CD4-positive, alpha-beta T cell treated with Interleukin-2 at 100 ng/mL for 4 hours (primary cell): ENCODE measurements at places on chromosomes 13 and 19.

- no peak for DNase-seq
These were observed 122.3 kb downstream of the SLC7A1 start for GRCh38 chr13:29473166-29473565.

DNA sequence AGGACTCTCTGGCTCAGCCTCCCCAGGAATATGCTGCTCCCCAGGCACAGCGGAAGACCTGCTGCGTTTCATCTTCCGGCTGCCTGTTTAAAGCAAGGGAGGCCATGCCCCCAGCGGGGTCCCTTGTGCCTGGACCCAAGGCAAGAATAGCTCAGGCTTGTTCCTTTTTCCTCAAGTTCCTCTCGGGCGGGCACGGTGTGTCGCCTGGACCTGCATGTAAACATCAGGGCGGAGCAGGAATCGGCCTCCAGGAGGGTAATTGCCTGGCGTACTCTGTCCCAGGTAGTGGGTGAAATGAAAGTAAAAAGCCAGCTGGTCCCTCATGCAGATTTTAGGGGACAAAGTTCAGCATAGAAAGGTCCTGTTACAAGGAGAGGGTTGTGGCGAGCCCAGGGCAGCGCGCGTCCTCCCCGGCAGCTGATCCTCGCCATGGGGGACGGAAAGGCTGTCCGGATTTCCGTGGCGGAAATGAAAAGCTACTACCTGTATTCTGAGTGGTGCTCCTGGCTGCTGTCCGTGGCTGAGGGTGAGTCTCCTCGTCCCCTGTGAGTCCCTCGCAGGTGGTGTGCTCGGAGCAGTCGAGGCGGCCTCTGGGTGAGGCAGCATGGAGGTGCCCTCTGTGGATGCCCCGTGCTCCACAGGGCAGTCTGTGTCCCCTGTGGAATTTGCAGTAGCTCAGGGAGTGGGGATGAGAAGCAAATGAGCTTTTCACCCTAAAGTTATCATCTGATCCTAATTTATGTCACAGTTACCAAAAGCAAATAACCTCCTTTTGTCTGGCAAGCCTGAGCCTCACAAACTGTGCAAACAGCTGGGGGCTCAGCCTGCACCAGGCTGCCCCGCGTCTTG lies 16.2 kb downstream of the MCF2L start:
- no peak for DNase-seq

DNA sequence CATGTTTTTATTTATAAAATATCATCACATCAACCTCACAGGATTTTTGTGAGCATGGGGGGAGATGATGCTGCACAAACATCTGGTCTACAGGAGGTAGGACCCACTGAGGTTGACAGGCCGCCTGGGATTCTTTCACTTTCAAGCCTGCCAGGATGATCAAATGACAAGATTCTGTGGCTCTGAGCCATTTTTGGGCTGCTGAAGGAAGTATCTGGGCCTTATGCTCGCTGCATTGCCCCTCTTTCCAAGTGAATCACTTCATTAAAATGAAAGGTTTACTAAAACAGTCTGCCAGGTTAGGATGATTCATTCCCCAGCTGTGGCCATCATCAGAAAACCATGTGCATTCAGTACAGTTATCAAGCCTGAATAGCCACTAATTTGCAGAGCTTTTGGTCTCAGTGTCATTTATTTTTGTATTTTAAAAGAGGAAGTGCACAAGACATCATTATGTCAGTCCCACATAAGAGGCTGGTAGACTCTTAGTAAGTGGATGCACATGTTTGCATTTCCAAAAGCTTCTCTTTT lies 34.4 kb downstream of the STARD13 start:
- no peak for DNase-seq

DNA sequence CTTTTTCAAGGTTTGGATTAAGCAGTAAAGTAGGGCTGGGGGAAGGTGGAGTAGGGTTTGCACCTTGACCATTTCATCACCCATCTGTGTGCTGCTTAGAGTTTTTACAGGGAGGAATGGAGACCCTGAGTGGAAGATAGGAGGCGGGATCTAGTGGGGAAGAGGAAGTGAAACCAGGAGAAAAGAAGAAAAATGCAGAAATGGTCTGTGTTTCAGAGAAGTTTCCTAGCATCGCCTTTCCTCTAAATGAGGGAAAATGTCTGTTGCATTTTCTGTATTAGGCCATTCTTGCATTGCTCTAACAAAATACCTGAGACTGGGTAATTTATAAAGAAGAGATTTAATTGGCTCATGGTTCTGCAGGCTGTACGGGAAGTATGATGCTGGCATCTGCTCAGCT lies 64.1 kb downstream of the TPT1 start:
- DNase-seq: no peak

DNA sequence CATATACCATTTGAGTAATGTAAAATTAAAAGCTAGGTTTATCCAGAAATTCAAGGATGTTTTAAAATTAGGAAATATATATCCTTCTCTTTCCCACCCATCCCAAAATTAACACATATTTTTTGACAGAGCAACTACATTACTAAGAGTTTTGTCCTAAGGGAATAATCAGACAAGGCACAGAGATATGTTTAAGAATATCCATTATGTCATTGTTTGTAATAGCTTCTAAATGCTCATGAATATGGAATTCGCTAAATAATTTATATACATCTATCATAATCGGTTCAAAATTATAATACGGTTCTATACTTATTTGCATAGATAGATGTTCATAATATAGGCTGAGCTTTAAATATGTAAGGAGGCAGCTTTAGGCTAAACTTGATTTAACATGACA lies 9.8 kb downstream of the UBL3 start:
- no peak for DNase-seq

DNA sequence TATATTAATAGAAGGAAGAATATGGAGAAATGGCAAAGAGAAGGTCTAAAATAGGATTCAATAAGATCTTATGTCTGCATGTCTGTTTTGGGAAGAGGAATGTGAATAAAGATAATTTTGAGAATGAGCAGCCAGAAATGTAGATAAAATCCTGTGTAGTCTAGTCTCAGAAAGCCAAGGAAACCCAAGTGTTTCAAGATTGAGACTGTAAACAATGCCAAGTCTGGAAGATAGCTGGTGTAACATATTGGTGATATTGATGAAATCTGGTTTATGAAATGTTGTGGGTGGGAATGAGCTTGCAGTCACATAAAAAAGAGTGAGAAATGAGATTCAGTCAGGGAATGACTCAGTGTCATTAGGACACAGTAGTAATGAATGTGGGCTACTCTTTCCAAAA lies 1180.3 kb upstream of the PCDH20 start:
- no peak for DNase-seq

GRCh38 chr13:31038834-31039552 lies 106.5 kb downstream of the TEX26 start:
- peak; percentile 46 for DNase-seq

- DNase-seq: no peak
These were observed 1.8 kb upstream of the NEK5 start for GRCh38 chr13:52130641-52131040.

DNA sequence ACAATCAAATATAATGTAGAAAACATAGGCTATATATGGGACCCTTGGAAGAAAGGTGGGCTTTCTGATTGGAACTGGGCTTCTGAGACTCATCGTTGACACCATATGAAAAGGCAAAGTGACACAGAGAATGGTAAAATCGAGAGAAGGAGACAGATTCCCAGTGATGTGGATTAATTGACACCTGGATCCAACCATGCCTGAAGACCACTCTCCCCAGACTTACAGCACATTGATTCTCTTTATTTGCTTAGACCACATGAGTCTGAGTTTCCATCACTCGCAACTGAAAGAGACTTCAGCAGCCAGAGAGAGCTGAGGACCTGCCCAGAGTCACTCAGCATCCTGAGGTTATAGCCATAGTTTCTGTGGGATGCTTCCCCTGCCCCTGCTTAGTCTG lies 6.0 kb downstream of the CYP4F11 start:
- no peak for DNase-seq

DNA sequence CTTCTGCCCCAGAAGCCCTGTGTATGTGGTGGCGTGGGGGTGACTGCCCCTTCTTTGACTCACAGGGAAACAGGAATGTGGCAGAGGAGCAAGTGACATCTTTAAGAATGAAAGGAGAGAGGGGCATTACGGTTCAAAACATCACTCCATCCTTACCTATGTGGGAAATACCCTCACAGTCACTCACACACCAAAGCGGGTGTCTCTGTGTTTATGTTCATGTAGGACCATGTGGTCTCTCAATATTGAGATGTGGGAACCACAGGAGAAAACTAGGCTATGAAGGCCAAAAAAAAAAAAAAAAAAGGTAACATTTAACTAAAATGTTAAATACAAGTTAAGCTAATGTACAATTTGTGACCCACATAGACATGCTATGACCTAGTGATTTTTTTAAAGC lies 153.6 kb upstream of the GPR12 start:
- no peak for DNase-seq

DNA sequence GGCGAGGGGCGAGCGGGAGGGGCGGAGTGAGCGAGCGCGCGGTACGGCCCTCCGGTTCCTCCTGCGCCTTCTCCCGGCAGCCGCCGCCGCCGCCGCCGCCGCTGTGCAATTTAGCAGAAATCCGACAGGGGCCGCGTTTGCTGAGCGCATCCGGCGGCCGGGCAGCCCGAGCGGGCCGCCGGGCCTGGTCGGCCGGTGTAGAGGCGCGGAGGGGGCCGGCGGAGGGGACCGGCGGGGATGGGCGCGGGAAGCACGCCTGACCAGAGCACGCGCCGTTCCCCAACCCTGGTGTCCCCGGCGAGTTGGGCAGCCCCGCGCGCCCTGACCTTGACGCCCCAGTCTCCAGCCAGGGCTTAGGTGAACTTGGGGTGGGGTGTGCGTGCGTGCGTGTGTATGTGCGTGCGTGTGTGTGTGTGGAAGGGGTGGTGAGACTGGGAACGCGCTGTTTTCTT lies 144.5 kb upstream of the ZNF536 start:
- no peak for DNase-seq

DNA sequence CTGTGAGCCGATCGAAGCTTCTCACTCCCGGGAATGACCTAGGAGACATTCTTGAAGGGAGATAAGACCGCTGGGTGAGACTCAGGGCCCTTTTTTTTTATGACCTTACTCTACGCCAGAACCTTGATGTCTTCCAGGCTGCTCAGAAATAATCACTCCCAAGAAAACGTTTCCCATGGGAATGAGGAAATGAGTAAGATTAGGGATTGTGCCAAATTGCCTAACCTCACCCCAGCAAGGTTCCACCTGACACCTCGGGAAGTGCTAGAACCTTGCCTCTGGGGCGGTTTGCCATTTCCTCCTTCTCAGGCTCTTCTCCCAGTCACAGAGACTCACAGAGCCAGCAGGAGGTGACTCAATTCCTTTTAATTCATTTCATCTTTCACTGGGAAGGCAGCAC lies 2.3 kb downstream of the SLC46A3 start:
- DNase-seq: no peak

GRCh38 chr19:11322269-11323024 lies 17.0 kb downstream of the RAB3D start:
- DNase-seq: no peak

DNA sequence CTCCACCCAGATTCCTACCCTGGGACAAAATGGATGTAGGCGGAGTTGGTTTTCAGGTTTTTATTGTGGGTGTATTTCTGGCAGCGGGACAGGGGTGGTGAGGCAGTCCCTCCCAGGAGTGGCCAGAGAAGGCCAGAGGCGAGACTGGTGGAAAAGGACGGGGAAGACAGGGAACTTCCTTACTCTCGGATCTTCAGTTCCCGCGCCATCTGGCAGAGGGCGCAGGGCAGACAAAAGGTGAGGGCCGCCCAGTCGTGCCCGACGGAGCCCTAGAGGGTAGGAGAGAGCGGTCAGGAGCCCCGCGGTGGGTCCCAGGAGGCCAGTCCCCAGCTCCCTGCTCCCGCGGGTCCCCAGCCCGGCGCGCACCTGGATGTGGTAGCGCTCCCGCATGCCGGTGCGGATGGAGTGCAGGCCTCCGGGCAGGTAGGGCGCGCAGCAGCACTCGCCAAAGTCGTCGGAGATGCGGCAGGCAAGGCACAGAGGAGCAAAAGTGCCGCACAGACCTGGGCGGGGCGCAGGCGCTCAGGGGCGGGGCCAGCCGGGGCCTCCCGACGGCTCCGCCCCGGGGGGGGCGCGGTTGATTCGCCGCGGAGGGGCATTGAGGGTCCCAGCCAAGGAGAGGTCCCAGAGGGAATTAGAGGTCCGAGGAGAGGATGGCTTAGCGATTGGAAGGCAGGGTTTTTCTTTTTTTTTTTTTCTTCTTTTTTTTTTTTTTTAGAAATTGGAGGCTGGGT lies 3.0 kb downstream of the CNFN start:
- DNase-seq: peak; percentile 48

DNA sequence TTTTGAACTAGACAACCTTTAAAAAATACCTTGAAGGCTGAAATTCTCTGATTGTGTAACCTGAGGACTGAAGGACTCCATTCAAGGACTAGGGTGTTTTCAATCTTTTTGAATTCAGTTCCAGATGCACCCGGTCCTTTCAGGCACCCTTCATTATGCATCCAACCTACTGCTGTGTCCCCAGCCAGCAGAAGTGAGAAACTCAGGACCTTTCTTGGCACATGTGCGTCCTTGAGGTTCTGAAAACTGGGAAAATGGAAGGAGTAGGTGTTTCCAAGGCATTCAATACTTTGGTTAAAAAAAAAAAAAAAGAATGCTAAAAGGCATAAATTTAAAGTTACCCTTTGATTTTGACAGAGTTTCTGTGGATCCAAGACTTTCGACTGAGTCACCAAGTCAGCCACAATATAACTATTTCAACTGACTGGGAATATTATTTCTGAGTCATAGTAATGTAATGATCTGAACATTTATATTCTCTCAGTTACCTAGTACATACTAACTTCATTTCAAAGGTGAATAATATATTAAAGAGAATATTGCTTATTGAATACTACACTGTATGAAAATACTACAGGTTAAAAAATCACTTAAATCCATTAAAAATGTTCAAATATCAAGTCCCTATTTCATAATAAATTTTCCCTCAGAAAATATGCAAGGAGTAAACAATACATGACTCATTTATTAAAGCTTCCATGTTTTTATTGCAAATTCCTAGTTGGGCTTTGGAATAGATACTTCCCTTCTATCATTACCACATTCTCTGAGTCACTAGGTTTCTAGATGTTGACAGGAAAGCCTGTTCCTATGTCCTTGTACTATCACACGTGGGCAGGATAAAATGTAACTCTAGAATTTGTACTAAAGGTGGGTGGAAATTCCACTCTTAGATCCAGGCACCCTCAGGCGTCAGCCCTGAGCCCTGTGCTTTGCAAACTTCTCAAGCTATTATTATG lies 2.4 kb upstream of the ITGBL1 start:
- no peak for DNase-seq

DNA sequence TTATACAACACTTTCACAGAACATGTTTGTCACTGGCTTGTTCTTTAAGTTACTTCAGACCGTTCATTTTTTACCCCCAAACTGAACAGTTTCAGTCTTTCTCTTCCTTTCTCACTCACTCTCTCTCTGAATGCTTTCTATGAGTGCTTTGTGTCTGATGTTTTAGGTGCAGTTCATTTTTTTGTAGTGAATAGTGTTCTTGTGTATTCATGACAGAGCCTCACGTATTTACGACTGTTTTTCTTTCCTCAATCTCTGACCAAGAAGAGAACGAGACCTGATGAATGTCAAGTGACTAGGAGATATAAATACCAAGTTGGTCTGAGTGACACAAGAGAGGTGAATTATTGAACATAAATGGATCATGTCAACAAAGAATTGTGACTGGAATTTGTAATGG lies 1525.0 kb upstream of the MIR17HG start:
- no peak for DNase-seq
